ENCODE measurements at places on chromosomes 2 and 18.
A peak's percentile ranks its signal among the peaks of the same experiment; 100 is the strongest.

DNA sequence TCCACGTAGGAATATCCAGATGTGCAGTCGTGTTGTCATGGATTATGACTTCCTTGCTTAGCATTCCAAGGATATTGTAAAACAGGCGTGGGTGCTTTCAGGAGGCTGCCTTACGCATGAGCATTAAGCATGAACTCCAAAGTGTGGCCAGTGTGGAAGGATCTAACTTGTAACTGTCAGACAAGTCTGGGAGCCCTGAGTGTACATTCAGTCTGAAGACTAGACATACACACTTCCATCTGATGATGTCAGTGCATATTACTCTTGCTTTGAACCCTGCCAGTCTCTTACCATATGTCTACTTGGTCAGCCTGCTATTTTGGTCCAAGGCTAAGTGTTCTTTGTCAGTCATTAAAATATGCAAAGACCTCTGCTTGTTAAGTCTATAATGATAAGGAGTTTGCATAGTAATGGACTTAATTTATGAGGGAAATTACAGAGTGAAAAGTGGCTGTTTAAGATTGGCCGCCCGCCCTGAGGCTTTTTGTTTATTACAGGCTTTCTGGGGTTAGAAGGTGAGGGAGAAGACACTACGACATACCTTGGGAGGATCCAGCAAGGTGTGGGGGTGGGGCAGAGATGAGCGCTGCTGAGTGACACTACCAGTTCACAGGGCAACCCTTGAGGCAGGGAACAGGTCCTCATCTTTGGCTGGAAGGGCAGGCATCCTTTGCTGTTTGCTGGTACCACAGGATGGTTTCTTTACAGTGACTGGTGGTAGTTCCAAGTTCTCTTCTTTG, 48.3 kb downstream of the CABLES1 start:
- DNase-seq = no peak

GRCh38 chr2:232871835-232872736, 2.0 kb downstream of the SNORC start:
- DNase-seq = no peak

DNA sequence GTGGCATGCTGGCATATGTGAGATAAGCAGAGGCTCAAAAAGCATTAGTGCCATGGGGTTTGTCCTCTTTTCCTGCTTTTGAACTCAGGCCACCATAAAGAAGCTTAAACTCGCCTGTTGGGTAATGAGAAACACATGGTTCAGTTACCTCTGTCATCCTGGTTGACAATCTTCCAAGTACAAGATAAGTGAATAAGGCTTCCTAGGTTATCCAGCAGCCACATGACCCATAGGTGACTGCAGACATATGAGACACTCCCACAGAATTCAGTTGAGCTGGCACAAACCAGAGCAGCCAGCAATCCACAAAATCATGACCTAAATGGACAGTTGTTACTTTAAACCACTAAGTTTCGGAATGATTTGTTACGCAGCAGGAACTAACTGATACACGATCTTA, 97.3 kb downstream of the TACR1 start:
- no peak for DNase-seq

DNA sequence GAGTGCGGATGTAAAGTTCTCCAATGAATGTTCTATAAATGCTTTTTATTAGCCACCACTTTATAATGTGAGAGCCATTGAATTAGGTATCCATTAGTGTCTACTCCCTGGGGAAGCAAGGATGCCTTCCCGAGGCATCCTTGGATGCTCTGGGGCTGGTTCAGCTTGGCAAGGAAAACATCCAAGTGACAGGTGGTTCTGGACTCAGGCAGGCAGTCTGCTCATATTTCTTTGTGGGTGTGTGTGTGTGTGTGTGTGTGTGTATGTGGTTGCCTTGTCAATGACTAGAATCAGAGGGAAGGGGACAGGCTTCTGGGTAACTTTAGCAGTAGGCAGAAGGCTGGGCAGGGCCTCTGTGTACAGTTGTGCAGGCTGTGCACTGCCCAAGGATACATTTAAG, 149.2 kb downstream of the TSN start:
- no peak for DNase-seq

GRCh38 chr2:88159955-88160415, 10.2 kb upstream of the THNSL2 start:
- DNase-seq = peak; percentile 43

DNA sequence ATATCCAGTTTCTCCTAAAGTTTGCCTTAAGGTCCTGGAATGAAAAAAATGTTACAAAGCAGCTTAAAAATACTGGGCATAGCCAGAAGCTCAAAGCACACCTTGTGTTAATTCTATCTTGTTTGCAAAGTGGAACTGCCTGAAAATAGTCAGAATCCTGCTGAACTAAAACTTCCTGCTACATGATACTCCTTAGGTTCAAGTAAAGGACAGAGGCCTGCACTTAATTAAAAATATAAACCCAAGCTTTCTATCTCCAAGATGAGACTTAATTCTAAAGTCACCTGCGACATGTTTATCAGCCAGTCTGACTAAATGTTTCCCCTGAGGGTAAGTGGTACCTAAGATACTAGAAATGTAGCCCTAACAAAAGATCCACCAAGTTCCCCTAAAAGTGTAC, 103.4 kb downstream of the CHST9 start:
- DNase-seq = no peak

DNA sequence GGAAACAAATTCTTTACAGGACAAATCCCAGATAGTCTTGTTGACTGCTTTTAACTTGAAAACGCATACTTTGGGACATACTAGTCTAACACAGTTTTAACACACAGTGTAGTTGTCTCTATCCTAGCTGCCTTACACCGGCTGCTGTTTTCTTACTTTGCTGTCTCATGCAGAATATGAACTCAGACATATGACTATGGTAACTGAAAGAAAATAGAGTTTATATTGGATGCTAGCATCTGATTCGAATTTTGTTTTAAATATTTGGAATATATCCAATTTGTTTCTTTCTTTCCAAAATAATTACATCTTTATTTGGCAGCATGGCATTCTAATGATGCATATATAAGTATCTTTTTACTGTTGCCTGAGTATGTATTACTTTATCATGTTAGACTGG, 69.8 kb downstream of the ANKRD12 start:
- DNase-seq = no peak

- DNase-seq = no peak
Measured at GRCh38 chr2:99867770-99868169, 274.6 kb downstream of the AFF3 start.

DNA sequence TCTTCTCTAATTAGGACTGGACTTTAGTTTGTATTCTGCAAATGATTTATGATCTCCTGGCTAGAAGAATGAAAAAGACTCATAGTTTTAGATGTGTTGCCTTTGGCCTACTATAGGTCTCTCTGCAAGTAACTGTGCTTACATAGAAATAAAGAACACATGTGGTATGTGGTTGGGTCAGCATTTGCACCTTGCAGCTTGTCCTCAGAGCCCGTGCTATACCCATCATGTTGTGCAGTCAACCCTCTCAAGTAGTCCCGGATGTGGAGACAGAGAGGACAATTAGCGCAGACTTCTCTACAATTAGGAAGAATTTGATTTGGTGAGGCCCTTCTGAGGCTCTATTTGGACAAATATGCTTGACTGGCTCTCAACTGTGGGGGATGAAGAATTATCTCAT, 203.7 kb upstream of the ITGA4 start:
- no peak for DNase-seq

- no peak for DNase-seq
Measured at GRCh38 chr2:72220170-72220569, 72.5 kb upstream of the CYP26B1 start.

- no peak for DNase-seq
Measured at GRCh38 chr2:145380436-145381017, 860.6 kb upstream of the ZEB2 start.

DNA sequence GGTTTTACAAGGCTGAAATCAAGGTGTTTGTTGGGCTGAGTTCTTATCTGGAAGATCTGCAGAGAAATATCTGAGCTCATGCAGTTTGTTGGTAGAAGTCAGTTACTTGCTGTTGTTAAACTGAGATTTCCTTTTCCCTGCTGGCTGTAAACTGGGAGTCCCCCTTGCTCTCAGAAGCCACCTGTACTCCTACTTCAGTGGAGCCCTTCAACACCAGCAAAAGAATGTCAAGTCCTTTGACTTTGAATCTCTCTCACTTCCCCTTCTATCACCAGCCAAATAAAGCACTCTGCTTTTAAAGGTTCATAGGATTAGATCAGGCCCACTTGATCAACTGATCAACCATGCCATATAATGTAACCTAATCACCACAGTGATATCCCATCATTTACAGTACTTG, 252.2 kb upstream of the CDH7 start:
- DNase-seq = no peak

- DNase-seq = no peak
Measured at GRCh38 chr2:216219861-216220260, 110.7 kb downstream of the XRCC5 start.

DNA sequence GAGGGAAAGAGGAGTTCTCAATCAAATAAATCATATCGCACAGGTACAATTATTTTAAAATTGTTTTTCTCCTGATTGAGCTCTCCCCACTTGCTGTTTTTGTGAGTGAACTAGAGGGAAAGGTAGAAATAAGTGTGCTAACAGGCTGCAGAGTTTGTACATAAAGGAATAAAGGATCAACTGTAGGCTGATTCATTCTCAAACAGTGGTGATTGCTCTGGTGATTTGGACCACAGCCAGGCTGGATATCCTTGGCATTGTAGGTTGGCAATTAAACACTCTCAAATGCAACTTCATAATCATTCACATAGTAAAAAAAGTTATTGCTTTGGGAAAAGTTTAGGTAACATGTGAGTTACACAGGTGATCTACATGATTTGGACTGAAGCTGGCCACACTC, 29.8 kb downstream of the LRP1B start:
- DNase-seq = no peak

- no peak for DNase-seq
Measured at GRCh38 chr2:166960702-166961270, 72.5 kb downstream of the XIRP2 start.

DNA sequence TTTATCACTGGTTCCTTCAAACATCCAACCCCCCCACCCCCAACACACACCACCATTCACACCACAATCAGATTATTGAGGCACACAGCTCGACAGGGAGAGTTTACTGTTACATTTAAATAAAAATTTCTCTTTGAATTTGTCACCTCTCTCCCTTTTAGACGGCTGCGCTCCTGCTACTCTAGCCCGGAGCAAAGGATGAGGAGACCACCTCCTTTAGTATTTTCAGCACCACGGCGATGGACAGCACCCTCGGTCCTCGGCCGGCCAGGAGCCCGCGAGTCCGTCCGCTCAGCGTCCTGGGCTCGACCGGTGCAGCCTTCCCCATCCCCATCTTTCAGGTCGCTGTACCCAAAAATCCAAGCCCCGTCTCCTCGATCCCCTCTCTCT, 892 bp downstream of the CELF4 start:
- no peak for DNase-seq

GRCh38 chr2:193566276-193566675, 1371.5 kb upstream of the TMEFF2 start:
- DNase-seq = no peak

DNA sequence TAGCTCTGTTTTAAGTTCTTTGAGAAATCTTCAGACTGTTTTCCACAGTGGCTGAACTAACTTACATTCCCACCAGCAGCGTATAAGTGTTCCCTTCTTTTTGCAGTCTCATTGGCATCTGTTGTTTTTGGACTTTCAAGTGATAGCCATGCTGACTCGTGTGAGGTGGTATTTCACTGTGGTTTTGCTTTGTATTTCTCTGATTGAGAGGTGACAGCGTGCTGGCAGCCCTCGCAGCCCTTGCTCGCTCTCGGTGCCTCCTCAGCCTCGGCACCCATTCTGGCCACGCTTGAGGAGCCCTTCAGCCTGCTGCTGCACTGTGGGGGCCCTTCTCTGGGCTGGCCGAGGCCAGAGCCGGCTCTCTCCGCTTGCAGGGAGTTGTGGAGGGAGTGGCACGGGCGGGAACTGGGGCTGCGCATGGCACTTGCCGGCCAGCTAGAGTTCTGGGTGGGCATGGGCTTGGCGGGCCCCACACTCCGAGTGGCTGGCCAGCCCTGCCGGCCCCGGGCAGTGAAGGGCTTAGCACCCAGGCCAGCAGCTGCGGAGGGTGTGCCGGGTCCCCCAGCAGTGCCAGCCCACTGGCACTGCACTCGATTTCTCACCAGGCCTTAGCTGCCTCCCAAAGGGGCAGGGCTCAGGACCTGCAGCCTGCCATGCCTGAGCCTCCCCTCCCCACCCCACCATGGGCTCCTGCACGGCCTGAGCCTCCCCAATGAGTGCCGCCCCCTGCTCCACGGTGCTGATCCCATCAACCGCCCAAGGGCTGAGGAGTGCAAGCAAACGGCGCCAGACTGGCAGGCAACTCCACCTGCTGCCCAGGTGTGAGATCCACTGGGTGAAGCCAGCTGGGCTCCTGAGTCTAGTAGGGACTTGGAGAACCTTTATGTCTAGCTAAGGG, 151.8 kb downstream of the IRS1 start:
- no peak for DNase-seq

GRCh38 chr2:224887141-224887540, 155.1 kb downstream of the DOCK10 start:
- DNase-seq = no peak

DNA sequence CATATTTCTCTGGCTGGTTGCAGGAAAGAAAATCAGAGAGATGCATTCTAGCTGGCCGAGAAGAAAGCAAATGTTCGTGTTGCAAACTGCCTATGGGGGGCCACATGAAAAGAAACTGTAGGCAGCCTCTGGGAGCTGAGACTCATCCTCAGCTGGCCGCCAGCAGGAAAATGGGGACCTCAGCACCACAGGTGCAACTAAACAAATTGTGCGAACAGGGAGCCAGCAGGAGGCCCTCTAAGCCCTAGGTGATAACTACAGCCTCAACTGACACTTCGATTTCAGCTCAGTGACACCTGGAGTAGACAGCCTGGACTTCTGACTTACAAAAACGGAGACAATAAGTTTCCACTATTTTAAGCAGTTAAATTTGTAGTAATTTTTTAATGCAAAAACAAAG, 107.3 kb downstream of the DTNB start:
- DNase-seq = no peak

GRCh38 chr2:200353874-200354273, 47.4 kb downstream of the SPATS2L start:
- DNase-seq = no peak

- DNase-seq = no peak
Measured at GRCh38 chr2:219852626-219853025, 225.2 kb downstream of the SLC4A3 start.

- no peak for DNase-seq
Measured at GRCh38 chr2:127115471-127116199, 8.7 kb upstream of the BIN1 start.

DNA sequence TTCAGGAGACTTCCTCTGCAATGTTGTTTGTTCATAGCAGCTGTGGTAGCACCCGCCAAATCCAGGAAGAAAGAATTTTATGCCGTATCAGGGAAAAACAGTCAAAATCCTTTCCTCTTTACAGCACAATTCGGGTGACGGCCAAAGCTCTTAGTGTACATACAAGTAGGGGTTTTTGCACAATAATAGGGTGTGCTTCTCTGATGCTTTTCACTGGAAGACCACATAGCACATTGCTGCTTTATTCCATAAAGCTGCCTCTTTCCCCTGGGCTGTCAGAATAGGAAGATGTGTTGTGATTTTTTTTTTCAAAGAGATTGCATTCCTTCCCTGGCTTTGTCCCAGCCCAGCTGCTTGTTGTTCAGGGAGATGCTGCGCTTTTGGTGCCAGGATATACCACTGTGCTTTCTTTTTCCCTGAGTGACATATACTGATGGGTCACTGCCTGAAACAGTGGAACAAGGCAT, 27.2 kb upstream of the LANCL1 start:
- DNase-seq = no peak

All from activated T-cell treated with anti-CD3 and anti-CD28 coated beads, Interleukin-2, amount 50 U/mL, for 4 hours (primary cell).